NCI-H1048 (cell line): ENCODE measurements at places on chromosomes 1 and 21.

- DNase-seq = no peak
Observed at GRCh38 chr21:33490991-33491372, 534 bp downstream of the DNAJC28 start.

- DNase-seq = no peak
Observed at GRCh38 chr1:158496374-158496773, 24.4 kb downstream of the OR10R2 start.

DNA sequence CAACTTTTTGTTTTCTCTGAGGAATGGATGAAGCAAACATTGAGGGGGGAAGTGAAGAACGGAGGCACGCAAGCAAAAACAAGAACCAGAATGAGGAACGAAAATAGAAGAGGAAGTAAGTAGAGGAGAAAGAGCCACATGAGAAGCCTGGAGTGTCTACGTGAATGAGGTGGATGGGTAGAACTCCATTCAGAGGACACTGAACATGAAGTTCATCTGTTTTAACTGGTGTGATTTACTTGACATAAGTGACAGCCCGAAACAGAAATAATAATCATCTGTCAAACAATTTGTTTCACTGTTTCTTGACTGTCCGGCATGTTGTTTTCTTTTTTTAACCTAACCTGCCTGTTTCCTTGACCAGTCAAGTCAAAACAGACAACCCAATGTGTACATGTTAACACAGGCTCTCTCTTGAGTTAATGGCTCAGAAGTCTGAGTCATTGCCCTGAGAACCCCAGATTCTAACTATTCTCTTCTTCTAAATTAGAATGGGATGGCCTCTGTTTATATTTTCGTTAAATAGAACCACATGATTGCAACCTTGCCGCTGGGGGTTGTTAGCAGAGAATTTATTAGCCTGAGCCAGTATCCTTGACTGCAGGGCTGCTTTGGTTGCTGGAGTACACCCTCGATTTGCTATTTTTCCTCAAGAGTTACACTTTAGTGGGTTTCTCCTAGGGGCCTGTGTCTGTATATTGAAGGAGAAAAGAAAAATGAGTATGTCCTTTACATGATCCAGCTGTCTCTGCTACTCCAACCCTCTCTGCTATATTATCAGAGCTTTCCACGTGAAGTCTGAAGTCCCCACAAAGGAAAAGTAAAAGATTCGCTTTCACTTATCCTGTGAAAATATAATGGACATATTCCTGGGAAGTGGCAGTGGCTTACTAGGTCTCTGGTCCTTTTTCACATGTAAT is 151.7 kb downstream of the ZC3H11B start:
- no peak for DNase-seq

GRCh38 chr21:46269466-46269865 is 15.9 kb downstream of the MCM3AP start:
- DNase-seq = no peak

- DNase-seq = no peak
Observed at GRCh38 chr1:209755926-209756614, at the start of gene TRAF3IP3. TRAF3IP3 (plus strand) TSS chr1:209756053; CDS start chr1:209760040, 3,987 bp downstream.

DNA sequence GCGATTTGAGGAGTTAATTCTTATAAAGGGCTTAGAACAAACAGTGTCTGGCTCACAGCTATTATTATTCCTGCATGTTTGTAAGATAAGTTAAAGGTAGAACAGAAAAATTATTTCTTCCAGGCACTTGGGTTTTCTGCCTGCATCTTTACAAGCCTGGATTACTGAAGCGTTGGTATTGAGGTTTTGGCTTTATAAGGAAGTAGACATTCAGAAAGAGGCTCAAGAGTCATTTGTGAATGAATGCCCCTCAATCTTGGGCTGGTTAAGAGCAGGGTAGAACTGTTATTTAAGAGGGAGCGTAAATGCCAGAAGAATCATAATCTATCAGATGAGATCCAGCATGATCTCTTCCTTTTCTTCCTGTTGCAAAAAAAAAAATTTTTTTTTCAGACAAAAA is 77.3 kb upstream of the ARID1A start:
- DNase-seq = no peak

- no peak for DNase-seq
Observed at GRCh38 chr1:76084029-76084627, 9.6 kb downstream of the ST6GALNAC3 start.

DNA sequence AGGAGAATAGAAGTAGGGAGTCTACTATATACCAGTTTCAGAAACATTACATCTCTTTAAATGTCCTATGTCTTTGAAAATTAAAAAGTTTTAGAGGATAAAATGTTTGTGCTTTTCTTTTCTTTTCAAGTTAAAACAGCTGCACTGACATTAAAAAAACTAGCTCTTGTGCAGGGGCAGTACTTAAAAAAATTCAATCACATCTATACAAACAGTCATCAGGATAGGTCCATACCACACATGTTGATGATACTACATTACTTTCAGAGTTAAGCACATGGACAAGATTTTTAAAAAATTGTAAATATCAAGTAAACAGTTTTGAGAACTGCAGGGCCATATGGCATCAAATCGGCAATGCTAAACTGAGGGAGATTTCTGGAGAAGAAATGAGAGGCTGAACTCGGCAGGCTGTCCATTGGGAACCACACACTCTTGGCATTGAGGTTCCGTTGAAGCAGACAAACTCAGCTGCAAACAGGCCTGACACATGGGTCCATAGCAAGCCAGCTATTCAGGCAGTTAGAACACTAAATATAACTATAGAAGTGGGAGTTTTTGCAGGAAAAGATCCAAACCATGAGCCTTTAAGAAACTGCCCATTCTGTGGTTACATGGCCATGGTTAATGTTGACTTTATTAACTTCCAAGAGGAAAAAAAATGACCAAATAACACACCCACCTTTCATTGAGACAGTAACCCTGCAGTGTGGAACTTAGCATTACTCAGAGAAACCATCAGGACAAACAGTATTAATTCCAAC is 84.5 kb upstream of the BCL10 start:
- no peak for DNase-seq

GRCh38 chr1:92969517-92969916 is 8.3 kb upstream of the DIPK1A start:
- DNase-seq = no peak

- DNase-seq = no peak
Observed at GRCh38 chr1:183191833-183192232, 5.8 kb downstream of the LAMC2 start.

GRCh38 chr1:208148380-208148779 is 95.8 kb downstream of the PLXNA2 start:
- DNase-seq = no peak

GRCh38 chr1:17523321-17524041 is 16.0 kb upstream of the ARHGEF10L start:
- DNase-seq = no peak

GRCh38 chr1:111736548-111737215 is 2.5 kb downstream of the INKA2 start:
- DNase-seq = no peak

- no peak for DNase-seq
Observed at GRCh38 chr1:18079941-18080735, 27.5 kb upstream of the IGSF21 start.

- no peak for DNase-seq
Observed at GRCh38 chr1:211935448-211935970, 99.8 kb downstream of the INTS7 start.

DNA sequence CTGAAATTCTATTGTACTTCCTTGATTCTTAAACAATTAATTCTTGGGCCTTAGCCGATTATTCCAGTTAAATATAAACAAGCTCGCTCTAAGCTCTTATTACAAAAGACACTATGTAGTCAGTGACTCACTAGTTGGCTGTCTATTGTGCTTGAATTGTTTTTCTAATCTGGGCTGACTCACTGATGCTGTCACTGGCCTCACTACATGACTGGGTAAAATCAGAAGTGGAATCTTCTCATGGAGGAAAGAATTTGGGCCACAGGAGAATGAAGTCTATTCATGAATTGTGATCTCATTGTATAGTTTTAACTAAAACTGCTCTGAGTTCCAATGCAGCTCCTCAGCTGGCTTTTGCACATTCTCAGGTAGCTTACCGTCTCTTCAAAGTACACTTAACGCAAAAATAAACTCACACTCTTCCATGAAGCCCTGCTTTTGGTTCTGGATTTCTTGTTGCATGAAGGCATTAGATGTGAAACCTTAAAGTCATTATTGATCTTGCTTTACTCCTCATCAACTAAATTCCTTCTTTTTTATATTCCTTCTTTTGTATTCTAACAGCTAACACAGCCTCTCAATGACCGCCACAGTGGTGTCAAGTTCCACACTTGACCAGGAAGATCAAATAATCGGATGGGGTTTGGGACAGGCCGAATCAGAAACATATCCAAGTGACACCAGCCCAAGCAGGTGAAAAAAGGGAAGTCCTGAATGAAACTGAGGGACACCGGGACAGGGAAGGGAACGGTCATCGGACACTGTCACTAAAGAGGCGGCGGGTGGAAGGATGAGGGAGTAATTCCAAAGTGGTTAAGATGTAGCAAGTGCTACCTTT is 80.9 kb upstream of the LBR start:
- no peak for DNase-seq

- no peak for DNase-seq
Observed at GRCh38 chr1:40704817-40705733, 13.6 kb downstream of the NFYC start.

- peak; percentile 43 for DNase-seq
Observed at GRCh38 chr1:163361123-163361934, 39.6 kb downstream of the NUF2 start.

GRCh38 chr1:22953740-22954141 is 18.9 kb downstream of the LACTBL1 start:
- DNase-seq = no peak

GRCh38 chr1:232542633-232543593 is 87.0 kb downstream of the SIPA1L2 start:
- no peak for DNase-seq

GRCh38 chr1:221839782-221840395 is 98.0 kb upstream of the DUSP10 start:
- no peak for DNase-seq

GRCh38 chr1:160993544-160994193 is 27.3 kb downstream of the F11R start:
- no peak for DNase-seq

DNA sequence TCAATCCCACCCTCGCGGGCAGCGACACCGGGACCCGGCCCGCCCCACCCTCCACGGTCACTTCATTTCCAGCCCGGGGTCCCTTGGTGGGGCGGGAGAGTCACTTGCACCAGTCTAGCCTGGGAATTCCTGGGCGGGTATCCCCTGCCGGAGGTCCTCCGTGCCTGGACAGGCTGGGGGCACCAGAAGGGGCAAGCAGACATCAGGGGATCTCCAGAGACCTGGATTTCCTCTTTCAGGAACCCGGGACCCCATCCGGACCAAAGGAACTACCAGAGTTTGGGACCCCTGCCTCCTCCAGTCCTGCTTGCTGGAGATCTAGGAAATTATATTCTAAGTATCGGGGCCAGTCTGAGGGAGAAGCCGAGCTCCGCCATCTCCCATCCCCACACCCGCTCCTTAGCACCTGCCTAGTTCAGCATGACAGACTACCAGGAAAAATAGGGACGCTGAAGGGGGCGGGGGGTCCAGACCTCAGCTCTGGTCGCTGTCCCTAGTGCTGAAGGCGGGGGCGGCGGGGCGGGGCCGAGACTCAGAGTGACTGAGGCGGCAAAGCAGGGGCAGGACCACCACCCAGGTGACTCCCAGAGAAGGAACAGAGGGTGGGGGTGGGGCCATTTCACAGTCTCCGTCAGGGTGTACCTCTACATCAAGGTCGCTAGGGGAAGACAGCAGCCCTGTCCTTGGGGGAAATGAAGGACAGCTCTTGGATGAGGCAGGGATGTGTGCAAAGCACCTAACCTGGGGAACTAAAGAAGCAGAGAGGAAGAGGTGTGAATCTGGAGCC is 832 bp downstream of the HCN3 start:
- peak; percentile 55 for DNase-seq

DNA sequence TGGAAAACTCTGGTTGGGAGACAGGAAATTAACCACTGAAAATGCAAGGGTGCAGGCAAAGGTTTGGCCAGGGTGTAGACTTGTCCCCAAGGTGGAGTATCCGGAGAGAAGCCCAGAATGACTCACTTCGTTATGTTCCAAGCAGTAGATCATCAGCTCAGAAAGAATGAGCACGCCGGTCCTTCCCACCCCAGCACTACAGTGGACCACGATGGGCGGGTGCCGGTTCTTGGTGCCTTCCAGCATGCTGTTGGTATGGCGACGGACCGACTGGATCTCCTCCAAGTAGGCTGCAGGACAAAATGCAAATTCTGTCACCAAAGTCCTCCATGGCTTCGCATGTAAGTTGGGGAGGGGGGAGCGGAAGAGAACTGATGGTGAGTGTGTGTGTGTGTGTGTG is 83.4 kb downstream of the SMYD2 start:
- DNase-seq = no peak

DNA sequence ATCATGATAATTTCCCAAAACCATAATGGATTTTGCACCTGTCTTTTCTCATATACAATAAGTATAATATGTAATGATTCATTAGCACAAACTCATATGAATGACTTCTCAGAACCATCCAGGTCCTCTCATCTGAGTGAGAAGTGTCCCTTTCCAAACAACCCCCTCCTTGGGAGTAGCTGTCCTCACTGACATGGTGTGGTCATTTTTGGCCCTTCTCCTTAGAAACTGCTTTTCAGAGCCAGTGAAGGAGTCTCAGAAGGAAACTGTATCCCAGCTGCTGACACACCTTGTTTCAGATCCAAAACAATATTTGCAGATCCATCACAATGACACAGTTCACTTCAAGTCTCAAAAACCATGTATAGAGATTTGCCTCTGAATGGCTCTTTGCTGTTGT is 95.5 kb downstream of the MIS18A start:
- DNase-seq = no peak

GRCh38 chr1:181084606-181084969 is 3.9 kb upstream of the IER5 start:
- no peak for DNase-seq

GRCh38 chr1:155022927-155023236 is 10.7 kb downstream of the DCST2 start:
- DNase-seq = no peak

DNA sequence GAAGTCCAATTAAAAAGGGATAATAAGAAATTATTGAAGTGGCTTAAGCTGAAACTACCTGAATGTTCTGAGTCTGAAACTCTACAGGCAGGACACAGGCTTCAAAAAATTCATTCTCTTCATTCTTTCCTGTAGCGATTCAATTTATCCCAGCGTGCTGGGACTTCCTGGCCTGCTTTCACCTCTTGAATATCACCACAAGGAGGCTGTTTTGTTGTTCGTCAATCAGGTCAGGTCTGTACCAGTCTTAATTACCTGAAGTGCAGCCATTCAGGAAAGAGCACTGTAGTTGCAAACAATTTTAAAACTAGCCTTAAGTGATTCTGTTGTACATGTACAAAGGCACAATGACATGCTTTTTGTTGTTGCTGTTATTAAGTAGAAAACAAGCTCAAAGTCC is 38.4 kb downstream of the FYB2 start:
- DNase-seq = no peak

- DNase-seq = no peak
Observed at GRCh38 chr1:39332828-39333227, 128.3 kb downstream of the MACF1 start.

- no peak for DNase-seq
Observed at GRCh38 chr1:34277150-34277549, 100.4 kb downstream of the C1orf94 start.

- no peak for DNase-seq
Observed at GRCh38 chr1:244112041-244112440, 61.0 kb downstream of the ZBTB18 start.

- no peak for DNase-seq
Observed at GRCh38 chr1:186670297-186671135, 9.7 kb downstream of the PTGS2 start.
